Activated CD8-positive, alpha-beta T cell treated with anti-CD3 and anti-CD28 coated beads for 36 hours (primary cell): ENCODE measurements at places on chromosomes 7 and 10. TPM values are rescaled to one million over a fixed set of nuclear protein-coding genes. Genes with fewer than 3 reads are reported as not detected.

TBX20 gene
- total RNA-seq: not detected

CPN1 gene
- total RNA-seq: not detected

PLA2G12B gene
- total RNA-seq: not detected

PRSS37 gene
- total RNA-seq: not detected

AGR2 gene
- not detected for total RNA-seq

PCDH15 gene
- not detected for total RNA-seq

SIRT1 gene
- 27.5 TPM for total RNA-seq

SPDYE11 gene
- not detected for total RNA-seq

HECW1 gene
- total RNA-seq: not detected

SCIN gene
- total RNA-seq: not detected

GARIN1A gene
- total RNA-seq: 0.25 TPM

DYNC1I1 gene
- not detected for total RNA-seq

CH25H gene
- not detected for total RNA-seq

WDR11 gene
- total RNA-seq: 36.0 TPM

EDRF1 gene
- total RNA-seq: 26.4 TPM

SFTPD gene
- not detected for total RNA-seq

SEMA3A gene
- 1.2 TPM for total RNA-seq

IFIT1B gene
- not detected for total RNA-seq

SPDYE1 gene
- total RNA-seq: not detected

DOCK4 gene
- 0.31 TPM for total RNA-seq

DRGX gene
- not detected for total RNA-seq

TMED4 gene
- 74.6 TPM for total RNA-seq

MEIG1 gene
- 0.79 TPM for total RNA-seq

RGR gene
- total RNA-seq: not detected

PFKFB3 gene
- total RNA-seq: 107 TPM

LEP gene
- total RNA-seq: not detected

SLC26A3 gene
- not detected for total RNA-seq

ALKBH4 gene
- 6.9 TPM for total RNA-seq

USP6NL gene
- 2.3 TPM for total RNA-seq

BMI1 gene
- 38.7 TPM for total RNA-seq

GNGT1 gene
- total RNA-seq: not detected

ARHGEF35 gene
- total RNA-seq: 2.8 TPM

RSPH10B2 gene
- total RNA-seq: 0.63 TPM
